ENCODE measurements at places on chromosomes 5 and 9.

DNA sequence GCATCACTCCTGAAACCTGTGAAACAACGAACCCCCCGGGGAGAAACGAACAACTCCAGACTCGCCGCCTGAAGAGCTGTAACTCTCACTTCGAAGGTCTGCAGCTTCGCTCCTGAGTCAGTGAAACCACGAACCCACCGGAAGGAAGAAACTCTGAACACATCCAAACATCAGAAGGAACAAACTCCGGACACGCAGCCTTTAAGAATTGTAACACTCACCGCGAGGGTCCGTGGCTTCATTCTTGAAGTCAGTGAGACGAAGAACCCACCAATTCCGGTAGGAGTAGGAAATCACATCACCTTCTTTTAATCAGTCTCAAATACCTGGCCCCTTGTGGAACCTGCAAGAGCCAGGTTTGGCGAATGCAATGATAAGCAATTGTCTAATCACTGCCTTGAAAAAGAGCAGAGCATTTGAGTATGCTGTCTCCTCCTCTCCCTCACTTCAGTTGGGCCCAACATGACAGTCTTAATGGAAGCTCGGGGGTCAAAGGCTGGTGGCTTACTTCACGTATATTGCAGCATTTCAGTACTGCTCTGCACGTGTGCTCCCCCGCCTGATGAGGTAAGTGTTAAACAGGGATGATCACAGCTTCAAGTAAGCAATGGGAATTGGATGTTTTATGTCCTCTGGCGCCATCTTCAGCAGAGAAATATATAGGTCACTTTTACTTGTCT is 473 bp downstream of the IRGM start:
- peaks cover 10% of the 10 kb centered on the region for H3K4me1 ChIP-seq
- H3K36me3 ChIP-seq = no peaks in the 10 kb centered on the region
- DNase-seq = peak; percentile 30
- H3K4me3 ChIP-seq = peak overlapping the region; percentile 79

GRCh38 chr5:72138943-72139521 is 31.8 kb downstream of the MAP1B start:
- H3K27me3 ChIP-seq = peaks cover 63% of the 10 kb centered on the region
- no peaks in the 10 kb centered on the region for H3K36me3 ChIP-seq
- no peak overlapping the region for H3K27ac ChIP-seq
- H3K4me1 ChIP-seq = peaks cover 2% of the 10 kb centered on the region
- no peak overlapping the region for H3K4me3 ChIP-seq

DNA sequence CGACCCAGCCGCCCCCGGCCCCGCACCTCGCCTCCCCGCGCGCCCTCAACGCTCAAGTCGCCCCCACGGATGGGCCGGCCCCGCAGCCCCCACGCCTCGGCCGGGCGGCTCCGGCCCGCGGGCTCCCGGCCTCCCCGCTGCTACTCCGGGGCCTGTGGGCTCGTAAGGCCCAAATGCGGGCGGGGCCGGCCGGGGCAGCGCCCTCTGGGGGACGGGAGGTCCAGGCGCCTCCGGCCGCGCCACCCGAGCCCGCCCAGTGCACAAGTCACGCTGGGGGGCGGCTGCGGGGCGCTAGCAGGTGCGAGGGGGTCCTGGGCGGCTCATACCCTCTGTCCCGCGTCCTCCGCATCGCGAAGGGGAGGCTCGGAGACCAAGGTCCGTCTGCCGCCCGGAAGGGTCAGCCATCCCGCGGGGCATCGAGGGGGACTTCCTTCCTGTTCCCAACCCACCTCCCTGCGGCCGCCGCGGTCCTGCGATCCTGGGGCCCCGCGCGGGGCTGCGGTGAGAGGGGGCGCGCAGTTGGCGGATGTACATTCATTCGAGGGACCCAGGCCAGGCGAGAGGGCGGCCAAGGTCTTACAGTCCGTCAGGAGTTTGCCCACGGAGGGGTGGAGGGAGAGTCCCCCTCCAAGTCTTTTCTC is at the start of gene CIZ1:
CIZ1 (minus strand) TSS at position 167 of the 641 bp plus-strand sequence. CDS start 715 bp downstream, outside the sequence.
- peak within 1 kb of the TSS; percentile 96 for H3K4me3 ChIP-seq
- H3K27ac ChIP-seq = peak within 1 kb of the TSS; percentile 89
- H3K27me3 ChIP-seq = no peaks in the 10 kb centered on the region

- DNase-seq = no peak
- no peak overlapping the region for H3K27ac ChIP-seq
- H3K4me3 ChIP-seq = no peak overlapping the region
- peaks cover 2% of the 10 kb centered on the region for H3K4me1 ChIP-seq
- peaks cover 7% of the 10 kb centered on the region for H3K36me3 ChIP-seq
Measured at GRCh38 chr9:111429175-111429574, 55.0 kb downstream of the ECPAS start.

DNA sequence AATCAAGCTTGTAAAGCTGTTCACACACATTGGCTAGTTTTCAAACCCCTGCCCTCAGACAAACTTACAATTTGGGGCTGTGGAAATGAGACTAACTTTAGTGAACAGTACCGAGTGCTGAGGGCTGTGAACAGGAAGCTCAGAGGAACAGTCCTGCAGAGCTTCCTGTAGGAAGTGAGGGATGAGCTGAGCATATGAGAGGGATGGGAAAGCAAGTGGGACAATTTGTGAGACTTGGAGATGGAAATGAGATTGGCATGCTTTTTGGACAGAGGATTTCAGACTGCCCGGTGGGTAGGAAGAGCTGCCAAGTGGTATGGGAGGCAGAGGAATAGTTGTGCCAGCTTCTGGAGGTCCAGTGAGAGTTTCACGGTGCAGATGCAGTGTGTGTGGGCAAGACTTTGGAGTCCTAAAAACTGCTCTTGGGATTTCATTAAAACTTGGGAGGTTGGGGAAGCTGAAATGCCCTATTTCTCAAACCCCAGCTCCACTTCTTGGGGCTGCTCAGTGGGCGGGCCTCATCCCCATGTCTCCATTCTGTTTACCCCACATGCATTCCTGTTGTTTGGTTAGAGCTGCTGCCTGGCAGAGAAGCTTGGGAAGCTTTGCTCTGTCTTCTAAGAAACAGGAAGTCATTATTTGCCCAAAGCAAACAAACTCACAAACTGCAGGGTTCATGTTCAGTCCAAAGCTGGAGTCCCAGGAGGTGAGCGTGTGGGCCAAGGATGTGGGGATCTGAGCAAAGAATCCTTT is 267.5 kb downstream of the ZSWIM6 start:
- no peak overlapping the region for H3K4me3 ChIP-seq
- H3K27ac ChIP-seq = no peak overlapping the region
- DNase-seq = no peak
- peaks cover 49% of the 10 kb centered on the region for H3K27me3 ChIP-seq
- H3K36me3 ChIP-seq = no peaks in the 10 kb centered on the region
- H3K4me1 ChIP-seq = no peaks in the 10 kb centered on the region

- peaks cover 24% of the 10 kb centered on the region for H3K4me1 ChIP-seq
- no peaks in the 10 kb centered on the region for H3K27me3 ChIP-seq
- peak overlapping the region; percentile 66 for H3K27ac ChIP-seq
- H3K36me3 ChIP-seq = no peaks in the 10 kb centered on the region
- DNase-seq = no peak
Measured at GRCh38 chr9:133619791-133620190, 10.6 kb upstream of the FAM163B start.

DNA sequence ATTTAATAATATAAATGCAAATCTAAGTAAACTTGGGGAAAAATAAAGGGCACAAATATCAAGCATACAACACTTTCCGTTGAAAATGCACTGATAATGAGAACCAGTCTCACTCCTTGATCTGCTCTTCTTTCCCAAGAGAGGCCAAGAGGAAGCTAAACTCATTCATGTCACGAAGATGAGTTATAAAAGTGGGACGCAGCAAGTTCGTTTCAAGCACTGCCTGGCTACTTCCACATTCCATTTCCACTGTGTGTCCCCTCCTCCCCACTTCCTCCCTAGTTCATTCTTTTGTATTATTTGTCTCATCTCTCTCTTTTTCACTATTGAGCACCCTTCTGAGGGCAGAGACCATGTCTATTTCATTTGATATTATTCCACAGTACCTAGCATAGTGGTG is 158.1 kb downstream of the SLC24A2 start:
- DNase-seq = no peak
- no peaks in the 10 kb centered on the region for H3K4me1 ChIP-seq
- no peak overlapping the region for H3K27ac ChIP-seq
- H3K36me3 ChIP-seq = no peaks in the 10 kb centered on the region
- H3K27me3 ChIP-seq = peaks cover 15% of the 10 kb centered on the region

GRCh38 chr9:120889606-120890271 is 12.8 kb upstream of the PHF19 start:
- H3K27me3 ChIP-seq = no peaks in the 10 kb centered on the region
- peak overlapping the region; percentile 98 for H3K27ac ChIP-seq
- H3K4me3 ChIP-seq = peak overlapping the region; percentile 76
- no peaks in the 10 kb centered on the region for H3K36me3 ChIP-seq
- peaks cover 50% of the 10 kb centered on the region for H3K4me1 ChIP-seq

GRCh38 chr9:135123773-135124134 is 36.3 kb downstream of the OLFM1 start:
- H3K4me1 ChIP-seq = no peaks in the 10 kb centered on the region
- H3K4me3 ChIP-seq = no peak overlapping the region
- no peaks in the 10 kb centered on the region for H3K36me3 ChIP-seq
- H3K27ac ChIP-seq = no peak overlapping the region
- H3K27me3 ChIP-seq = peaks cover 13% of the 10 kb centered on the region
- DNase-seq = no peak

- H3K27me3 ChIP-seq = peaks cover 51% of the 10 kb centered on the region
- H3K4me1 ChIP-seq = peaks cover 4% of the 10 kb centered on the region
- no peak for DNase-seq
- no peak overlapping the region for H3K27ac ChIP-seq
- H3K4me3 ChIP-seq = no peak overlapping the region
Measured at GRCh38 chr9:121645853-121646807, 5.3 kb upstream of the DAB2IP start.

GRCh38 chr9:95239071-95239470 is 78.4 kb downstream of the FANCC start:
- H3K27me3 ChIP-seq = no peaks in the 10 kb centered on the region
- no peak for DNase-seq
- no peak overlapping the region for H3K27ac ChIP-seq
- no peaks in the 10 kb centered on the region for H3K36me3 ChIP-seq
- H3K4me1 ChIP-seq = peaks cover 3% of the 10 kb centered on the region
- H3K4me3 ChIP-seq = no peak overlapping the region

DNA sequence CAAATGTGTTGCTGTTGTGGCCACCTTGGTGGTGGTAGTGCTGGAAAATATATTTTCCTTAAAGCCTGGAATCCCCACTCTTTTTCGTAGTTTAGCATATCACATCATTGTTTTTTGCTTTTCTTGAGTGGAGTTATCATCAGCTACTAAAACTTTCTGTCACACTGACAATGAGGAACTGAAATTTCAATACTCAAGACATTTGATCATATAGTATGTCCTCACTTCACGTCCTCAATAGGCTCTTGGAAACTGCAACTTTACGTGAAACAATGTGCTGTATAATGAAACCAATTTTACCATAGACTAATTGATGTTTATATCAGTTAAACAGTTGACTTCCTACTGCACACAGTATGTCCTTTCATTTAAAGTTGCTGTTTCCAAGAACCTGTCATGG is 265.8 kb downstream of the ADGRV1 start:
- H3K4me1 ChIP-seq = no peaks in the 10 kb centered on the region
- no peak overlapping the region for H3K4me3 ChIP-seq
- DNase-seq = no peak
- H3K27ac ChIP-seq = no peak overlapping the region
- peaks cover 13% of the 10 kb centered on the region for H3K27me3 ChIP-seq
- no peaks in the 10 kb centered on the region for H3K36me3 ChIP-seq

DNA sequence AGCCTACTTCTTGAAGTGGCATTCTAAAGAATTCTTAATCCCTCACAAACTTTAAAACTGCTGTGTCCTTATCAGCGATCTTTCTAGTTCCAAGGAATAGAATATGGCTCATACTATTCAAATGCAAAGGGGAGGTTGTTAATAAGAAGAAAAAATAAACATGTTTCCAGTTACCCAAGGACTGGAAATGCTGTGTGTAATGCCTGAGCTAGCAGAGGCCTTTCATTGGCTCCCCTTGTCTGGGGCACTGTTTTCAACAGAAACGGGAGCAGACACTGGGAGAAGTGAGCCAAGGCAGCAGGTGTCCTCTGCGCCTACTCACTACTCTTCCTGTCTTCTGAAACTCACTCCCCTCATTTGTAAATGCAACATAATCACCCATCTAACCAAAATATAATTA is 253.0 kb downstream of the MARCHF11 start:
- no peak overlapping the region for H3K4me3 ChIP-seq
- no peaks in the 10 kb centered on the region for H3K36me3 ChIP-seq
- H3K27ac ChIP-seq = no peak overlapping the region
- no peaks in the 10 kb centered on the region for H3K27me3 ChIP-seq

DNA sequence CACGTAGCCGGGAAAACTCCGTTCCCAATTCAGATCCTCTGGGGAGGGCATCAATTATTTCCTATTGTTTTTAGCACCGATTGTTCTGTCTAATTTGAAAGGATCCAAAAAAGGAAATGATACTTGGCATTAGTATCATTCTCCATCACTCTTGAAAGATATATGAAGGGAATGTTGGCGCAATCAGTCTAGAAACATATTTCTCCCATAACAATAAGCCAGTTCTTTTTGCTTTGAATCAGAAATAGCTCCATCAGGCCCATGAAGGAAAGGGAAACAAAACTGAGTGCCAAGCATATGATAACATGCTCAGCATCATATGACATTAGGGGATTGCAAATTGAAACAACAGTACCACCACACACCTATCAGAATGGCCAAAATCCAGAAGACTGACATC is 39.8 kb downstream of the SRD5A1 start:
- no peaks in the 10 kb centered on the region for H3K4me1 ChIP-seq
- no peak overlapping the region for H3K27ac ChIP-seq
- H3K36me3 ChIP-seq = peaks cover 3% of the 10 kb centered on the region
- no peaks in the 10 kb centered on the region for H3K27me3 ChIP-seq
- H3K4me3 ChIP-seq = no peak overlapping the region

Measured in T-helper 17 cell (primary cell).